ENCODE measurements at places on chromosomes 5 and 9. TPM values are rescaled to one million over a fixed set of nuclear protein-coding genes. Genes with fewer than 3 reads are reported as not detected.
A peak's percentile ranks its signal among the peaks of the same experiment; 100 is the strongest.

DNA sequence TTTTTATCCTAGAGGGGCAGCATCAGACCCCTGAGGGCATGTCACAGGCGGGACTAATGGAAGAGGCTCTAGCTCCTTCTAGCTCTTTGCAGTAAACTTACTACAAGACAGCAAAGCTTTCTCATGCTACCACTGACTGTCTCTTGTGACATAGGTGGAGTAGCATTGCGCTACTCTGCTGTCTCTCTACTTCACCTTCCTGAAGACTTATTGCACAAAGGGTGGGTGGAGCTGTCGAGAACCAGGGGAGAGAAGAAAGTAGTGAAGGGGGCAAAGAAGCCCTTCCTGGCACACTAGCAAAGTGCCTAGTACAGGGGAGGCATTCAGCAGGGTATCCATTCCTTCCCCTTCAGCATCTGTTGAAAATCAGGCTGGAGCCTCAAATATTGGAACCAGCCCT, 36.1 kb upstream of the NEK6 start:
- H3K27ac ChIP-seq = no peak overlapping the region
- H3K4me1 ChIP-seq = peaks cover 27% of the 10 kb centered on the region
- no peak for DNase-seq

SLC36A2 gene
- total RNA-seq = not detected

PCDHA9 gene
- total RNA-seq = not detected

RMRP gene
- 5,750 TPM for total RNA-seq

SLC45A2 gene
- total RNA-seq = 0.40 TPM

DNA sequence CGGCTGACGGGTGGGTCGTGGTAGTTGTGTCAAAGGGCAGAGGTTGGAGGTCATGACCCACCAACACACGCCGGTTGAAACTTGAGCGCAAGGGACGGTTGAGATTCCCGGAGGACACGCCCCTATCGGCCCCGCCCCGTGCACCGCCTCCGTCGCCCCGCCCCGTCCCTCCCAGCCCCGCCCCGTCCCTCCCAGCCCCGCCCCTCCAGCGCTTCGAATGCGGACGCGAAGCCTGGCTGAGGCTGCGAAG, 226 bp upstream of the RANBP17 start:
- H3K27ac ChIP-seq = no peak overlapping the region
- H3K4me1 ChIP-seq = no peaks in the 10 kb centered on the region
- no peaks in the 10 kb centered on the region for H3K27me3 ChIP-seq

DNA sequence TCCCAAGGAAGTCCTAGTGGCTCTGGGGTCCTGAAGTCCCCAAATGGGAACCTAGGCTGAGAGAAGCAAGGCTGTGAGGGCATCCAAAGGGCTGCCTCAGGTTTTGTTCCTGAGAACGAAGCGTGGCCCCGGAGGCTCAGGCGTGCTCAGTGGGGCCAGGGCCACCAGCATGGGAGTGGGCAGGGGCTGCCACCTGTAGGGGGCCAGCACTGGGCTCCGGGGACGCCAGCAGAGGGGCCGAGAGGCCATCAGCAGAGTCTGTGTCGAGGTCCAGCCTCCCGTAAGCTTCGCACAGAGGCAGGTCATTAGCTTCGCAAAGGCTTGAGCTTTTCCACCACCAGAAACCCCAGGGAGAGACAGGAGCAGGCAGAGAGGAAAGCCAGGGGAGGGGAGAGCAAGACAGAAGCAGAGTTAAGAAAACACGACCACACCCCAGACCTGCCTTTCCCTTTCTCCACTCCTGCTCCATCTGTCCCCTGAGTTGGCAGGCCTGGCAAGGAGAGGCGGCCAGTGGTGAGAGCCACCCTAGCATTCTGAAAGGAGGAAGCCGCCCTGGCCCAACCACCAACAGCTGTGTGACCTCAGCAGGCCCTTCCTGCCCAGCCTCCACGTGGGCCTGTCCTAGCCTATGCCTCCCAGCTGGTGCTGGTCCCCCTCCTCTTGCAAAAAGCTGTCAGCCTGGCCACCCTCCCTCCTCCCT, 5.5 kb upstream of the SURF6 start:
- no peak for DNase-seq
- H3K36me3 ChIP-seq = peaks cover 4% of the 10 kb centered on the region
- H3K27me3 ChIP-seq = no peaks in the 10 kb centered on the region
- no peak overlapping the region for H3K4me3 ChIP-seq

- no peak overlapping the region for H3K4me3 ChIP-seq
- H3K36me3 ChIP-seq = no peaks in the 10 kb centered on the region
- H3K27ac ChIP-seq = no peak overlapping the region
- no peak for DNase-seq
- H3K27me3 ChIP-seq = no peaks in the 10 kb centered on the region
Measured at GRCh38 chr5:2902742-2903297, 151.3 kb upstream of the IRX2 start.

C1QTNF2 gene
- total RNA-seq = not detected

DTWD2 gene
- total RNA-seq = 3.4 TPM

DNA sequence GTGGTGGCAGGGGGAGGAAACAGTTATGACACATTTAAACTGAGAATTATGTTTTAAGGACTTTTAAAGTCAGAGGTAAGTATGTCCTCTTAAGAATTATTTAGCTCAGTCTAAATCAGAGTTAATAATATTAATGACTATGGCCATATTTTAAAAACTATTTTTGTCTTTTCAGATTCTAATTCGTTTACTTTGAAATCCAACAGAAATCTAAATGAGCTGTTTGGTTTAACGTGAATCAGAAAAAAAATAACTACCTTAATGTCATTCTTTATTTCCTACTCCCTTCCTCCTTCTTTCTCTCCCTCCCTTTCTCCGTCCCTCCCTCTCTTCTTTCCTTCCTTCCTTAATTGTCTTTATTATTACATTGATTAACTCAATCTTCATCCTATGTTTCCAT, 14.7 kb downstream of the C1QTNF3 start:
- no peaks in the 10 kb centered on the region for H3K36me3 ChIP-seq
- DNase-seq = no peak
- H3K4me1 ChIP-seq = no peaks in the 10 kb centered on the region
- no peaks in the 10 kb centered on the region for H3K27me3 ChIP-seq
- H3K27ac ChIP-seq = no peak overlapping the region

- H3K27ac ChIP-seq = no peak overlapping the region
- no peaks in the 10 kb centered on the region for H3K27me3 ChIP-seq
- no peak overlapping the region for H3K4me3 ChIP-seq
- no peaks in the 10 kb centered on the region for H3K36me3 ChIP-seq
- H3K4me1 ChIP-seq = no peaks in the 10 kb centered on the region
Measured at GRCh38 chr9:112516769-112517168, 30.1 kb downstream of the KIAA1958 start.

DNA sequence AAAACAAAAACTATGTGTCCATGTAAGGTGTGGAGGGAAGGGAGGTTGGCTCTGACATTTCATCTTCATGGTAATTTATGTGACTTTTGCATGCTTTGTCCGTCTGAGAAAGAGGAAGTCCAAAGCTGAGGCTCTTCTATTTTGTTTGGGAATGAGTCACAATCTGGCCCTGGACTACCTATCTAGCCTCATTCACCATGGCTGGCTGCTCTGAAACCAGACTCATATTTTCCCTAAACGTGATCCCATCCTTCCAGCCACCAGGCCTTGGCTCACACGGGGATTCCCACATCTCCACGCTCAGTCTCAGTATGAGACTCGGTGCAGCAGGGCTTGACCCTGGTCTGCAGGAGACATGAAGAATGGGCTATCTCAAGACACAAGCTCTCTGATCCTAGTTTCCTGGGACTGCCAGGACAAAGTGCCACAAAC, 672.8 kb downstream of the ACTL7B start:
- no peaks in the 10 kb centered on the region for H3K4me1 ChIP-seq
- no peaks in the 10 kb centered on the region for H3K27me3 ChIP-seq
- H3K36me3 ChIP-seq = no peaks in the 10 kb centered on the region
- H3K4me3 ChIP-seq = no peak overlapping the region
- no peak for DNase-seq

GRCh38 chr5:102858221-102858620, 103.1 kb downstream of the PAM start:
- H3K36me3 ChIP-seq = no peaks in the 10 kb centered on the region
- DNase-seq = no peak
- H3K4me1 ChIP-seq = no peaks in the 10 kb centered on the region
- H3K4me3 ChIP-seq = no peak overlapping the region
- no peak overlapping the region for H3K27ac ChIP-seq

IFNE gene
- total RNA-seq = not detected

DNA sequence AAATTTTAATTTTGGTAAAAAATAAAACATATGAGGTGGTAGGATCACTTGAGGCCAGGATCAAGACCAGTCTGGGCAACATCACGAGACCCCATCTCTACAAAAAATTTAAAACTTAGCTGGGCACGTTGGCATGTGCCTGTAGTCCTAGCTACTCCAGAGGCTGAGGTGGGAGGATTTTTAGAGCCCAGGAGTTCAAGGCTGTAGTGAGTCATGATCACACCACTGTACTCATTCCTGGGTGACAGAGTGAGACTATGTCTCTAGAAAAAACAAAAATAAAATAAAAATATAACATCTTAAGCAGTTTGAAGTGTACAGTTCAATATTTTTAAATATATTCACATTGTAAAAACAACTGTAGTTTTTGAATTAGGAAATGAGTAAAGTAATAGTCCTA, 108.3 kb downstream of the SMIM15 start:
- H3K4me3 ChIP-seq = no peak overlapping the region
- no peaks in the 10 kb centered on the region for H3K27me3 ChIP-seq
- no peak overlapping the region for H3K27ac ChIP-seq
- no peaks in the 10 kb centered on the region for H3K4me1 ChIP-seq
- DNase-seq = no peak

DNA sequence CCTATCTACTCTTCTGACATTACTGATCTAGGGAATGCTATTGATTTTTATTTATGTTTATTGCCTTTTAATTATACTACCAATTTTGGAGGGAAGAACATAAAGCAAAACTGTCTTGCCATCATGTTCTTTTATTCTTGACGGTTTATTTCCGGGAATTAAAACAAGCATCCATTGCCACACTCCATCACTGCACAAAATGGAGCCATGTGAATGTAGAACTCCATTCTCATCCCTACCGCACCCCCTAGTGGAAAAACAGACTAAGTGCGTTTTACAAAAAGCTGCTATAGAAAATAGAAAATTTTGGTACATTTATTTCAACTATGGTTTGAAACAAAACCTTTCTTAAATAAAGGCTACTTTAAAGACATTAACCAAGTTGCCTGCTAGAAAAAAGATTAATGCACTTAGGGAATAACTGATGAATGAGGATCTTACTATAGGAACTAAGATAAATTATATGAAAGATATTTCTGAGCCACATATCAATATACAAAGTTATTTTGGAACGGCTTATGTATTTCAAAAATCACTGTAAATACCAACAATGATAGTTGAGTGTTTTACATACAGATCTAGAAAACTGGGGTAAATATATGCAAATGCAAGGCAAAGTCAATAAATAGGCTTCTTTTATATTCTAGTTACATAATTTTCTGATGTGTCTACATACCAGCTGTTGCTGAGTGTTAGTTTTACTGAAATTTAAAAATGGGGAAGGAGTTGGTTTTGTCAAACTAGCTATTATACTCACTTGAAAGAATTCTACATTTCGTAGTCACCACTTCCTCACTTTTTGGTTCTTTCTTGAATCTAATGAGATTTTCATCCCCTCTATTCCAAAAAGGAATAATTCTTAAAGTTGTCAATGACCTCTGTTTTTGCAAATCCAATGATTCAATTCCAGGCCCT, 26.5 kb downstream of the OXCT1 start:
- H3K27me3 ChIP-seq = no peaks in the 10 kb centered on the region
- no peaks in the 10 kb centered on the region for H3K36me3 ChIP-seq
- DNase-seq = peak; percentile 8
- H3K4me3 ChIP-seq = no peak overlapping the region

DNA sequence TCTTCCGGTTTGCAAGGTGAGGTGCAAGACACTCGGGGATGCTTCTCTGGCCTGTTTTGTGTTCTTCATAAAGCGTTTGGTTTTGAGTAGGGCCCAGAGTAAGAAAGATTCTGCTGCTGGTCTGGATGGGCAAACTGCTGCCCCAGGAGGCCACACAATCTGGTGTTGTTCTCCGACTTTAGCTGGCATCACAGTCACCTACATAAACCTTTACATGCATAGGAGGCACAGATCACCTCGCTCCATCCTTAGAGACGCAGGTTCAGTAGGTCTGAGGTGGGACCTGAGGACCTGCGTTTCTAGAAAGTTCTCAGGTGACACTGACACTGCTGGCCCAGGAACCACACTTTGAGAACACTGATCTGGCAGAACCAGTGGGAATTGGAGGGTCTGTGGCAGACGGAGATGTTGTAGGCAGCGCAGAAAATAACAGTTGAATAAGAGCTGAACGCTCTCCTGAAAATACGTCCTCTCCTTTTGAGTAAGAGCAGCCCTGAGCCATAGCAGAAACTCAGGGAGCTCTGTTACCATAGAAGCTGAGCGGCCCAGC, 3.9 kb upstream of the SLC6A3 start:
- DNase-seq = no peak
- no peak overlapping the region for H3K27ac ChIP-seq
- H3K4me3 ChIP-seq = no peak overlapping the region
- no peaks in the 10 kb centered on the region for H3K27me3 ChIP-seq

KIF24 gene
- 0.40 TPM for total RNA-seq

DNA sequence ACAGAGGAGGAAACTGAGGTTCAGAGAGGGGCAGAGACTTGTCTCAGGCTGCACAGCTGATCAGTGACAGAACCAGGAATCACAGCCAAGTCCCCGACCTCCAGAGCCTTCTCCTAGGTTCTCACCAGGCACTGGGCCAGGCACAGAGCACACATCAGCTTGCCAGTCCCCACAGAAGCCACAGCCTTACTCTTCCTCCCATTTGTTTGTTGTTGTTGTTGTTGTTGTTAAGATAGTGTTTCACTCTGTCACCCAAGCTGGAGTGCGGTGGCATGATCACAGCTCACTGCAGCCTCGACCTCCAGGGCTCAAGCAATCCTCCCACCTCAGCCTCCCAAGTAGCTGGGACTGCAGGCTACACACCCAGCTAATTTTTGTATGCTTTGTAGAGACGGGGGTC, 41.4 kb downstream of the NAIF1 start:
- peaks cover 85% of the 10 kb centered on the region for H3K4me1 ChIP-seq
- no peaks in the 10 kb centered on the region for H3K36me3 ChIP-seq
- peak overlapping the region; percentile 43 for H3K4me3 ChIP-seq
- H3K27me3 ChIP-seq = no peaks in the 10 kb centered on the region
- H3K27ac ChIP-seq = peak overlapping the region; percentile 96
- no peak for DNase-seq

MEGF10 gene
- total RNA-seq = not detected

GRCh38 chr5:90558344-90559192, at the start of gene ADGRV1:
ADGRV1 (plus strand) TSS chr5:90558797; CDS start chr5:90558896, 99 bp downstream.
- H3K4me1 ChIP-seq = no peaks in the 10 kb centered on the region
- DNase-seq = peak; percentile 2
- no peak within 1 kb of the TSS for H3K4me3 ChIP-seq
- no peak within 1 kb of the TSS for H3K27ac ChIP-seq

DNA sequence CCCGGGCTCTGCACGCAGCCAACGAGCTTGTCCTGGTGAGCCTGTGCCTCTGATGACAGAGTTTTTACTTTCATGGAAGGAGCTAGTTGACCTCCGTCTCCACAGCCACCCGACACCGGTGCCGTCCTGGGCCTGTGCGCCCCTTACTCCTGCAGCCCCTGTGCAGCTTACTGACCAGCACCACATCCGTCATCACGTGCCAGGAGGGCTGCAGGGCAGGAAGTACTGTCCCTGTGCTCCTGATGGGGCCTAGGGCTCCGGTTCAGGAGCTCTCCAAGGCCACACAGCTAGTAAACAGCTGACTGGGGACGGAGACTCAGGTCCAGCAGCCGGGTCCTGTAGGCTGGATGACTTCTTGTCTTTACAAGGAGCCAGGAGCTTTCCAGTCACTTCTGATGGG, 10.2 kb downstream of the STKLD1 start:
- H3K4me3 ChIP-seq = no peak overlapping the region
- H3K36me3 ChIP-seq = no peaks in the 10 kb centered on the region
- H3K4me1 ChIP-seq = no peaks in the 10 kb centered on the region
- DNase-seq = no peak

- no peak overlapping the region for H3K27ac ChIP-seq
- H3K4me3 ChIP-seq = no peak overlapping the region
- no peaks in the 10 kb centered on the region for H3K27me3 ChIP-seq
- DNase-seq = no peak
- no peaks in the 10 kb centered on the region for H3K36me3 ChIP-seq
Measured at GRCh38 chr5:126374109-126374416, 49.1 kb upstream of the GRAMD2B start.
